Right lobe of liver (tissue), 6 donors: ENCODE measurements at places on chromosomes 5 and 9. TPM values are rescaled to one million over a fixed set of nuclear protein-coding genes. Genes with fewer than 3 reads are reported as not detected.
A peak's percentile ranks its signal among the peaks of the same experiment; 100 is the strongest.

Gene MSX2
- total RNA-seq = not detected

Gene ANXA2R
- total RNA-seq = 1.1 TPM

Gene PCDHGA7
- 0.92 TPM for total RNA-seq

Gene CFAP77
- total RNA-seq = not detected

Gene CLINT1
- total RNA-seq = 49.8 TPM

Gene F2RL2
- total RNA-seq = 2.1 TPM

DNA sequence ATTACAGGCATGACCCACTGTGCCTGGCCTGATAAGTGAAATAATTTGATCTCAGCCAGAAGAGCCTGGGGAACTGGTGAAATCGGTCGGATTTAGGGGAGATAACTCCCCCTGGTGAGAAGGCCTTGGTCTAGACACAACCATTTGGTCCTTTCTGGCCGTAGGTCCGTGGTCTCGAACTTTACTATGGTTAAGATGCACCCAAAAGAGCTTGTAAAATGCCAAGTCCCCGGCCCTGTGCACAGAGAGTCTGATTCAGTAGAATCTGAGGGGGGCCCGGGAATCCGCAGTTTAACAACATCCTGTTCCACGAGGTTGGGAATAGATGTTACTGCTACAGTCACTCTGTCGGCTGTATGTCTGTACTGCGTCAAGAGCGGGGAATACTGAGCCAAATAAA, 140.7 kb downstream of the C9orf50 start:
- DNase-seq = no peak

GRCh38 chr5:41863871-41864486, 6.2 kb downstream of the OXCT1 start:
- no peak for DNase-seq

GRCh38 chr5:102561894-102562760, 63.3 kb upstream of the SLCO6A1 start:
- peak; percentile 18 for DNase-seq

DNA sequence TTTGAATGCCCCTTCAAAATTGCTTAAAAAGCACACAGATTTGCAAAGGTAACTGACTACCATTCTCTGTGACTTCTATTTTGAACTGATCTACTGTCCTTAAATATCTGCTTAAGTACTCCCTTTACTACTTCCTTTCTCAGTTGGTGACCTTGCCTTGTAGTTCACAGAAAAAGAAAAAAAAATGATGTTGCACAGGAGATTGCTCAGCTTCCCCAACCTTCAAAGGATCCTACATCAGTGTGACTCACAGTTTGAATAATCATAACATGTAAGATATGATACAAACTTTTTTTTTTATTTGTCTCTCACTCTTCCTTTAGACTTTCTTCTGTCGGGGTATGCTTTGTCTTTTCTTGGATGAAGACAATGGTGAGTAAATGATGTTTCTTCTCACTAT, 1029.6 kb downstream of the CDH12 start:
- DNase-seq = no peak

DNA sequence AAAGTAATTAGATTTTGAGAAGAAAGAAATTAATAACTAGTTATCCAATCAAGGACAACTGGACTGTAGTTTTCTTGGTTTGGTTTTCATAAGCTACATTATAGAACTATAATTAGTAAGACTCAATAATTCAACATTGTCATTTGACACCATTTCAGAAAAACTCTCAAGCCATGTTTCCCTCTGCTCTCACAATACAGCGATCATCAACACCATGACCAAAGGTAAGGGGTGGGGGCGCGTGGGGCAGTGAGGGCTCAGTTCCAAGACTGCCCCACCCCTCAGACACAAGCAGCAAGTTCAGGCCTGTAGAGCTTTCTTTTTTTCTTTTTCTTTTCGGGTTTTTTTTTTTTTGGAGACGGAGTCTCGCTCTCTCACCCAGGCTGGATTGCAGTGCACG, 6.4 kb downstream of the CMBL start:
- no peak for DNase-seq

GRCh38 chr9:114606597-114607207, 4.4 kb upstream of the TMEM268 start:
- peak; percentile 84 for DNase-seq

- no peak for DNase-seq
These were observed 129.2 kb upstream of the TNPO1 start for GRCh38 chr5:72687288-72687687.

GRCh38 chr5:1764606-1764960, 35.1 kb downstream of the MRPL36 start:
- DNase-seq = peak; percentile 9
